ENCODE measurements at places on chromosomes 11 and 22. TPM values are rescaled to one million over a fixed set of nuclear protein-coding genes. Genes with fewer than 3 reads are reported as not detected.

The OR8D1 gene
- total RNA-seq, result not detected

The FOLH1 gene
- total RNA-seq, result 3.9 TPM

The CHST1 gene
- 2.0 TPM for total RNA-seq

The FXYD6 gene
- total RNA-seq, result 75.4 TPM

The PYGM gene
- 0.98 TPM for total RNA-seq

The WNT7B gene
- total RNA-seq, result 7.1 TPM

The PLAAT5 gene
- 0.74 TPM for total RNA-seq

The UBQLNL gene
- total RNA-seq, result 0.98 TPM

The PANX2 gene
- 4.2 TPM for total RNA-seq

The KDM4D gene
- total RNA-seq, result 0.25 TPM

The DGCR6L gene
- total RNA-seq, result 39.8 TPM

The IGSF22 gene
- not detected for total RNA-seq

The GPR83 gene
- not detected for total RNA-seq

The NCAPH2 gene
- total RNA-seq, result 45.7 TPM

The PNPLA5 gene
- total RNA-seq, result not detected

The TRIM49 gene
- total RNA-seq, result not detected

The KIRREL3 gene
- total RNA-seq, result not detected

The CHADL gene
- 3.7 TPM for total RNA-seq
